SHP77 (cell line): ENCODE measurements at places on chromosomes 1 and 21.

DNA sequence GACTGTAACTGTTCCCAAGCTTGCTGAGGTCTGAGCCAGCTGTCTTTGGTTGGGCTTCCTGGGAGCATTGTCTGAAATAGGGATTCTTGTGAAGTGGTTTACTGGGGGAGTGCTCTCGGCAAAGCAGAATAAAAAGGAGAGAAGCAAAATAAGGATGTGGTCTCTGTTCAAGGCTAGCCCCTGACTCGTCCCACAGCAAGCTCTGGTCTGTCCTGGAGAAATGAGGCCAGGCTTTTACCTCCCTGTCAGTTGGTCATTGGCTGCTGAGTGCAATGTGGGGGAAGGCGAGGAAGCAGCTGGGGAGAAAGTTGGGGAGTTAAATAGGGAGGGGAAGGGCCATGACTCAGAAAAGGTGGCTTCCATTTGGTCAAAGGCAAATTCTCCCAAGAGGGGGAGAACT is 303.9 kb upstream of the DUSP10 start:
- DNase-seq, result no peak

- no peak for DNase-seq
Observed at GRCh38 chr1:150094734-150095265, 27.2 kb downstream of the VPS45 start.

- DNase-seq, result no peak
Observed at GRCh38 chr21:17981060-17981740, 162.0 kb upstream of the C21orf91 start.

DNA sequence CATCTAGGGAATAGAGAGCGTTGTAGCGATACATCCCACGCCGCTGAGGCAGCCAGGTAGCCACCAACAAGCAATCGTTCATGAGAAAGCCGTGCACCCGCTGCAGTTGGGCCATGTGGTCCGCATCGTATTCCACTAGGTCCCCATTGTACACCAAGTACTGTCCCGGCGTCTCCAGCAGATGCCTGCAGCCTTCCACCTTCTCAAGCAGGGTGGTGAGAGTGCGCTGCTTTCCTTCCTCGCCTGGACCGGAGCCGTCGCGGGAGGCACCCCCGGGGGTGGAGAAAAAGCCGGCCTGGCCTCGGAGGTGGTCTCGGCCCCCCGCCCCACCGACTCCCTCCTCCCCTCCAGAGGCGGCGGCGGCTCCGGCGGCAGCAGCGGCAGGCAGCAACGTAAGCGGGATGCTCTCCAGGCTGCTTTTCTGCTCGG is 595 bp downstream of the EXOC8 start:
- no peak for DNase-seq

DNA sequence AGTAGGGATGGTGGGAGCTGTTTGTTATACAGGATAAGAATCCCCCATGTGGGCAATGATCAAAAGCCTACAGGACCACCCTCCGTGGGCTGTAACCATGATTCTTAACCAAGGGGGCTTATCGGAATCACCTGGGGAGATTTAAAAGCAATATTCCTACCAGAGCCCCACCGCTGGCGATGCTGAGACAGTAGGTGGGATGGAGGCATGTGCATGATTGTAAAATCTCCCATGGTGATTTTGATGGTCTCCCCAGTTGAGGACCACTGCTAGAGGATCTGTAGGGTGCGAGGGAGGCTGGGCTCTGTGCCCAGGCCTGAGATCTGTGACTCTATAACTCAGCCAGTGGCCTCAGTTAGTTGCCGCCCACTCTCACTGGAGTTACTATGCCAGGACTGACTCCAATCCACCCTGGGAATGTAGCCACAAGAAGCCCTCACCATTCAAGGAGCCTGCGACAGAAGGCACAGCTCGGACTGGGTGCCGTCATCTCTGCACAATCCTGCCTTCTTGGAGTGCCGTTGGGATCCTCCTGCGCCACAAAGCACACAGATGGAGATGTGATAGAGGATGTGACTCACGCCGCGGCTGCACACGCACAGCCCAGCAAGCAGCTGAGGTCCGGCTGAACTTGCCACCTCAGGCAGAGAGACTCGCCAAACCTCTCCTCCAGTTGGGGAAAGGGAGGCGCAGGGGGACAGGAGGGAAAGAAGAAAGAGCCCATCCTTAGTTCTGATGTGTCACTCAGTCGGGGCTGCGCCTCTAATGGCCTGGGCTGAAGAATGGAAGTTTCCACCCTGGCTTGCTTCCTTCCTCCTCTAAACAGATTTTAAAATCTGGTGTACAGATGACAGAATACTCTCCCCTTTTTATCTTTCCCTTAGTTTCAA is 26.5 kb downstream of the AKNAD1 start:
- peak; percentile 44 for DNase-seq

DNA sequence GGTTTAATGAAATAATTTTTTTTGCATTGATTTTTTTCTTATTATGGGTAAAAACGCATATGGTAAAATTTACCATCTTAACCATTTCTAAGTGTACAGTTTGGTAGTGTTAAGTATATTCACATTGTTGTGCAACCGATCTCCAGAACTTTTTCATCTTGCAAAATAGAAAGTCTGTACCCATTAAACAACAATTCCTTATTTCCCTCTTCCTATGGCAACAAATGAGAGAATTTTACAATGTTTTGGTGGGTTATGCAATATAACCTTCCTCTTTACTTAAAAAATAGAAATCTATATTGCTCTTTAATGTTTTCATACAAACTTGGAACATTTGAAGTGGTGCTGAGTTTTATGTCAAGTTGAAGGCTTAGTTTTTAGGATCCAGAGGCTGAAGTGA is 26.6 kb downstream of the MAP3K7CL start:
- no peak for DNase-seq

DNA sequence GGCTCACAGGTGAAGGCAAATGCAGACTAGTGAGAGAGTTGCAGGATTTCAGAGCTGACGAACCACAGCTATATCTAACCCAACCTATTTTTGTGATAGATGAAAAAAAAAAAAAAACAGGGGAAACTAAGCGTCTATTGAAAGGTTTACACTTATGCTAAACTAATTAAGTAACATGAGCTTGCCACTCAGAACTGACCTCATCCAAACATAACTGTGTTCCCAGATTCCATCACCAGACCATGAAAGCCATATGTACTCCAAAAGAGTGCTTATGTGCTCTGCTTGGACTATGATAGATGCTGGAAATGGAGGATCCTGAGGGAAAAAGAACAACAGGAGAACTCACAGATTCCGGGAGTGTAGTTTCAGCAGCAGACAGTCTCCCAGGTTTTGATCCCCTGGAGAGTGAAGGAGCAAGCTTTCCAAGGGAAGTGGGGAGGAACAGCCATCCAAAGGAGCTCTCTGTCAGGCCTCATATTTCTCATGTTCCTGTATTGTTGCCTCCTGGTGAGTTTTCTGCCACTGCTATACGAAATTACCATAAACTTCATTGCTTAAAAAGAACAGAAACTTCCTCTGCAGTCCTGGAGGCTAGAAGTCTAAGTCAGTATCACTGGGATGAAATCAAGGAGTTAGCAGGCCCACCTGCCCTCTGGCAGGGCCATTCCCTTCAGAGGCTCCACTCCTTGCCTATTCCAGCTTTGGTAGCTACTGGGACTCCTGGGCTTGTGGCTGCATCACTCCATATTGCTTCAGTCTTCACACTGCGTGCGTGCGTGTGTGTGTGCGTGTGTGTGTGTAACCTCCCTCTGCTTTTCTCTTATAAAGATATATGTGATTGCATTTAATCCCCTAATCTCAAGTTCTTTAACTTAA is 38.1 kb downstream of the NIBAN1 start:
- no peak for DNase-seq

GRCh38 chr1:165290148-165290547 is 66.4 kb downstream of the LMX1A start:
- DNase-seq, result no peak

DNA sequence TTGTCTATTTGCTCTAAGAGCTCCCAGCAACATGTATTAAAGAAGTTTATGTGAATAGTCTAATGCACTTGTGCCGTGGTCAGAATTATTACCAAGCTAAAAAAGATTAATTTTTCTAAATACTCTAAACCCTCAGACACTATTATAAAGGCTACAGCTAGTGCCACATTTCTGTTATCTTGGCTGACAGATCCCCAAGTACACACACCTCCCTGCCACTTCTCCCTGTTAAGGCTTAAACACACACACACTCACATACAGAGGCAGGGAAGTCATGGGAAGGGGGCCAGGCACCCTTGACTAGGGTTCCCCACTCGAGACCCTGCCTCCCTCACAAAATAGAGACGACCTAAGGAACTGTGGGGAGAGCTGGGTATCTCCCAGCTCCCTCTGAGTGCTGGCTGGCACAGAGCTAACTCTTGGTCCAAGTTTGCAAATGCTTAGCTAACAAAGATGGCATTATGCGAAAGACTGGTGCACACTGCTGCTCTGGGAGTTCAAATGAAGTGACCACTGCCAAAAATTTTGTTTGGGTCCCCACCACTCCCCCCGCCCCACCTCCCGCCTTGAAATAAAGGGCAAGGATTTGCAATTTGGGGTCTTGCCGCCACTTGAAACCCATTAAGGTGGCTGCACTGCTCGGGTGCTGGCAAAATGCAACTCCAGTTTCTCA is 9.8 kb downstream of the SSBP3 start:
- no peak for DNase-seq

GRCh38 chr21:27805696-27806095 is 838.8 kb upstream of the ADAMTS5 start:
- no peak for DNase-seq

- DNase-seq, result no peak
Observed at GRCh38 chr1:79215311-79215710, 208.8 kb upstream of the ADGRL4 start.

GRCh38 chr1:151998611-151999362 is 5.1 kb upstream of the S100A10 start:
- DNase-seq, result no peak

DNA sequence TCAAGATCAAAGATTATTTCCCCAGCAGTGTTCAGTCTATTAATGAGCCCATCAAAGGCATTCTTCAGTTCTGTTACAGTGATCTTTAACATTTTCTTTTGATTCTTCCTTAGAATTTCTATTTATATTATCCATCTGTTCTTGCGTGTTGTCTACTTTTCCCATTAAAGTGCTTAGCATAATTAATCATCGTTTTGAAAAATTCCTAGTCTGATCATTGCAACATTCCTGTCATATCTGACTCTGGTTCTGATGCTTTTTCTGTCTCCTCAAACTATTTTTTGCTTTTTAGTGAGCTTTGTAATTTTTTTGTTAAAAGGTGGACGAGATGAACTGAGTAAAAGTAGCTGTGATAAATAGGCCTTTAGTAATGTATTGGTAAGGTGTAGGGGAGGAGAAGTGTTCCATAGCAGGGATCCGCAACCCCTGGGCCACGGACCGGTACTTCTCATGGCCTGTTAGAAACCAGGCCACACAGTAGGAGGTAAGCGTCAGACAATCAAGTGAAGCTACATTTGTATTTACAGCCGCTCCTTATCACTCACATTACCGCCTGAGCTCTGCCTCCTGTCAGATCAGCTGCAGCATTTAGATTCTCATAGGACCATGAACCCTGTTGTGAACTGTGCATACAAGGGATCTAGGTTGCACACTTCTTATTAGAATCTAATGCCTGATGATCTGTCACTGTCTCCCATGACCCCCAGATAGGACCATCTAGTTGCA is 163.3 kb downstream of the PIK3R3 start:
- DNase-seq, result no peak

DNA sequence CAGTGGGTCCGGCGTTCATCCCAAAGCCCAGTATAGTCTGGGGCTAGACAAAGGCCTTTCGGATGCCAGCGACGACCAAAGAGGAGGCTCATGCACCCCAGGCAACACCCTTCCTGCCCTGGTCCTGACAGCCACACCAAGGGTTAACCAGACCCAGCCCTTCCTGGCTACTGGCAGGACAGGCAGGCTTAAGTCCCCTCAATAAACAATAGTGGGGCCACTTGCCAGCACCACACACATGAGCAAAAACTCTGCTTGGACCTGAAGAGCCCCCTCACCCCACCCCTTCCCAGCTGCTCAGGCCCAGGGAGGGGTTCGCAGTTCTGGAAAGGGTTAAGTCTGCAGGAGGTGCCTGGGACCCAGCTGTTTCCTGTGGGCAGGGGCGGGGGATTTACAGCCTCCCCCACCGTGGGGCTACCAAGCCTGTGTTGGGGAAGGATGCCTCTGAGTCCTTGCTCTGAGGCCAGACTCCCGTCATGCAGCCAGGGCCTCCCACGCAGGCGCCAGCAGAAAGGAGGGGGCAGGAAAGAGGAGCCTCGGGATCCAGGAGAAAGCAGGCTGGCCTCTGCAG is 18.2 kb downstream of the PHLDA3 start:
- no peak for DNase-seq

GRCh38 chr1:54360165-54361005 is 45.8 kb downstream of the SSBP3 start:
- DNase-seq, result no peak

GRCh38 chr1:112110031-112110430 is 120.6 kb upstream of the KCND3 start:
- no peak for DNase-seq

DNA sequence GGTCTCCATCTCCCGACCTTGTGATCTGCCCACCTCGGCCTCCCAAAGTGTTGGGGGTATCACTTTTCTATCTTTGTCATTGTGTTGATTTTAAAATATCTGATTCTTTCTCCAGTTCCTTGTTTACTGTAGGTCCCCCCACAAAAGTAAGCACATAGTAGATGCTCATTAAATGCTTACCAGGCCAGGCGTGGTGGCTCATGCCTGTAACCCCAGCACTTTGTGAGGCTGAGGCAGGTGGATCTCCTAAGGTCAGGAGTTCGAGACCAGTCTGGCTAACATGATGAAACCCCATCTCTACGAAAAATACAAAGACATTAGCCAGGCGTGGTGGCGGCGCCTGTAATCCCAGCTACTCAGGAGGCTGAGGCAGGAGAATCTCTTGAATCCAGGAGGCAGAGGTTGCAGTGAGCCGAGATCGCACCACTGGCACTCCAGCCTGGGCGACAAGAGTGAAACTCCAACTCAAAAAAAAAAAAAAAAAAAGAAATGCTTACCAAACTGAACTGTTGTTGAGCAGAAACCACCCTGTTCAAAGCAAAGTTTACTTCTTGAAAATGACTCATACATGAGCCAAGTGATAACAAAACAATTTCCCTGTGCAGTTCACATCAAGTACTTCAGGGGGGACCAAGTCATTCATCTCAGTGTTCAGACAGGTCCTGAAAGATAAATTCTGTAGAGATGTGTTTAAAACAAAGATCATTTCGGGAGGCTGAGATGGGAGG is 24.3 kb upstream of the NID1 start:
- no peak for DNase-seq

DNA sequence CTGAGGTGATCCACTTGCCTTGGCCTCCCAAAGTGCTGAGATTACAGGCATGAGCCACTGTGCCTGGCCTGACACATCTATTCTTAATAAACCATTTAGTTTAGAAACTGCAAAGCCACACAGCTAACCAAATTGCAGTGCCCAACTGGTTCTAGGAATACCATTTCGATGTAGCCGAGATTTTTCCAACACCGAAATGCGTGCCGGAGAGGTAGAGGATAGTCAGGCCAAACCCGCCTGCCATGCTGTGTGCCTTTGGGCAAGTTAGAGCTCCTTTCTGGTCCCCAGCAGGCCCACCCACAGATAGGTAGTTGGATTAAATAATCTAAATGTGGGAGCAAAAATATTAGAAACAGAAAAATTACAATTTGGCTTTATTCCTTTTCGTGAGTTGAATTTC is 254.4 kb downstream of the FOXD2 start:
- DNase-seq, result no peak

GRCh38 chr1:243493156-243494129 is 237.6 kb downstream of the SDCCAG8 start:
- DNase-seq, result no peak
